ENCODE measurements at places on chromosomes 7 and 10. TPM values are rescaled to one million over a fixed set of nuclear protein-coding genes. Genes with fewer than 3 reads are reported as not detected.

GHRHR gene
- not detected for total RNA-seq

TMEM178B gene
- total RNA-seq, result 2.5 TPM

SRI gene
- total RNA-seq, result 57.3 TPM

- DNase-seq, result no peak
Observed at GRCh38 chr10:5284311-5285057, 80.3 kb upstream of the UCN3 start.

CD36 gene
- 324 TPM for total RNA-seq

PNLIPRP2 gene
- not detected for total RNA-seq

DNA sequence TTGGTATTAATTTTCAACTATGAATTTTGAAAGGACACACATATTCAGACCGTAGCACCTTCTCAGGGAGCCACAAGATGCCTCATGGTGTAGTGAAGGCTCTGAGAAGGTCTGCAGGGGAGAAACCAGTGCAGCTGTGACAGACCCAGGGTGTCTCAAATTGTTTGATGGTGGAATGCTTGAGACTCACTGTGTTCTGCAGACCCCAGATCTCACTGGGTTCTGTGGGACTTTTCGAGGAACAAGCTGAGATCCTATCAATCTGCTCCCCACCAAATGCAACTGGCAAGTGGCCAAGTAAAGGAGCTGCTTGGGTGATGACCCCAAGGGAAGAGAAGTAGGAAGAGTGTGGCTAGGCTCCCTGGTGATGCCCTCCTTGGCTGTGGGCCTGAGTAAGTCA lies 130.5 kb upstream of the UNC5B start:
- DNase-seq, result no peak

Data from tongue (tissue), 3 donors.